ENCODE measurements at places on chromosomes 6 and 20.
A peak's percentile ranks its signal among the peaks of the same experiment; 100 is the strongest.

DNA sequence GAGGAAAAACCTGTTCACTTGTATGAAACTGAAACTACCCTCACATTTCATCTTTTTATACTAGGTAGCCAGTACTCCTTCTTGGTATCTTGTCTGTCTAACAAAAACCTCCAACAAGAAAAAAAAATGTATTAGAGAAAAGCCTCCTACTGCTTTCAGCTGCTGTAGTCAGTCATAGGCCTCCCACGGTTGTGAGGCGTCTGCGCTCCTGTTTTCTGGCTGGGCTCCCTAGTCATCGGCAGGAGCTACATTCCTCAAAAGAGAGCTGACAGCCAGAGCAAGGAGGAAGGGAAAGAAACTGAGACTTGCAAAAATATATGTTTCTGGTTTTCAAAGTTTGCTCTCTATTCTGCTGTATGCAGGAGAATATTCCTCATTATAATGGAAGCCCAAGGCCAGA, 517.0 kb downstream of the LMBRD1 start:
- H3K4me3 ChIP-seq: no peak overlapping the region
- no peaks in the 10 kb centered on the region for H3K36me3 ChIP-seq
- no peaks in the 10 kb centered on the region for H3K27me3 ChIP-seq
- no peaks in the 10 kb centered on the region for H3K4me1 ChIP-seq

- H3K27me3 ChIP-seq: no peaks in the 10 kb centered on the region
- DNase-seq: no peak
- no peak overlapping the region for H3K4me3 ChIP-seq
- H3K36me3 ChIP-seq: no peaks in the 10 kb centered on the region
Observed at GRCh38 chr20:53831812-53832211, 238.2 kb upstream of the ZNF217 start.

- no peaks in the 10 kb centered on the region for H3K27me3 ChIP-seq
- H3K4me3 ChIP-seq: no peak overlapping the region
- peaks cover 40% of the 10 kb centered on the region for H3K4me1 ChIP-seq
- H3K27ac ChIP-seq: no peak overlapping the region
- H3K36me3 ChIP-seq: no peaks in the 10 kb centered on the region
Observed at GRCh38 chr6:75752365-75752764, 3.3 kb downstream of the MYO6 start.

DNA sequence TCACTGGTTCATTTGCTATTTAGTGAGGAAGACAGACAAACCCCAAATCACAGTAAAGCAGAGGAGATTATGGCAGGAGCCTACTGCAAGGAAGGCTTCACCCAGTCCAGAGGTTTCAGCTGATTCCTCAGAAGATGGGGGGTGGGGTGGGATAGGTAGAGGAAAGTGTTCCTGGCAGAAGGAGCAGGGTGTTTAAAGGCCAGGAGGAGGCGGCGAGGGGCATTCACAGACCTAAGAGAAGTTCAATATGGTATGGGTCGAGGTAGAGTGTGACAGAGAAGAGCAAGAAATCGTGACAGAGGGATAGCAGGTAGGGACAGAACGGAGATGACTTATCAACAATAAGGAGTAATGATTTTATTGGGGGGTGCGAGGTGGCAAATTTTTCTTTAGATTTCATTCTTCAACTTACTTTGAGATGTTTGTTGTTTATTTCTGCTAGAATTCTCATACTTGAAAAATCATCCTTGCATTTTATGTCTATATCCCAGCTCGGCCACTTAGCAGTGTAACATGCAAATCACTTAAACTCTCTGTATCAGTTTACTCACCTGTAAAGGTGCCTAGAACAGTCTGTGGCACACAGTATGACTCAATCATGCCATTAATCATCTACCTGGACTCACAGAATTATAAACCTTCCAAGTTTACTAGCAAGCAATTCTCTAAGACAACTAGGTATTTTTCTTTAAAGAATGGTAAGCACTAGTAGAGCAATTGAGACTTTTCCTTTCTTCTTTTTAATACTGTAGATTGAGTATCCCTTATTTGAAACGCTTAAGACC, 176.7 kb downstream of the REV3L start:
- peaks cover 10% of the 10 kb centered on the region for H3K4me1 ChIP-seq
- H3K27ac ChIP-seq: no peak overlapping the region
- H3K27me3 ChIP-seq: no peaks in the 10 kb centered on the region
- H3K36me3 ChIP-seq: peaks cover 78% of the 10 kb centered on the region

DNA sequence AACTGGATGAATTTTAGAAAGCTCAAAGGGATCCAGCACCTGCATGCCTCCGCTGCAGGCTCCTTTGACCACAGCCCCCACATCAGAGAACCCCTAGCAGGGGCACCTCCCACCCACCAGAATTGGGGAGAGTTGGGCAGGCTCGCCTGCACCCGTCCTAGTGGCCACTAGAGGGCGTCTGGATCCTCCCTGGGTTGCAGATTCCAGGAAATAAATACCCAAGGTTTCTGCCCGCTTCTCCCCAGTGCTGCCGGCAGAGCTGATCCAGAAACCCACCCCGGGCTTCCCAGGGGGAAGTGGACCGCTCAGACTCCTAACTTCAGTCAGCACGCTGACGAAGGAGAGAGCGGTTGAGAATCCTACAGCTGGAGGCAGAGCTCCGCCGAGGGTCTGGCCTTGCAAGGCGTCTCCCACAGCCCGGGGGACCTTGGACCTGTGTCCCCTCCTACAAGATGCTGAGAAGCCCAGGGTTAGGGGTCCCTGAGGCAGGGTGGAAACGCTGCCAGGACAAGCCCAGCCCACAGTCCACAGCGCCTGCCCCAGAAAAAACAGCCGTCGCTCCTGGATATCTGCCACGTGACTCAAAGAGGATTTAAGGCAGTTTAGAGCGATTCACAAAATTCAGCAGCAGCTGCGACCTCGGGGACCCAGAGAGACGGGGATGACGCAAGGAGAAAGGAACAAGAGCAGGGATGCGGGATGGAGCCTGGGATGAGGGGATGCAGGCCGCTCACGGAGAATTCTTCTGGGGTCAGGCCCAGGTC, 32.6 kb upstream of the PHACTR3 start:
- peaks cover 12% of the 10 kb centered on the region for H3K4me1 ChIP-seq
- peak overlapping the region; percentile 76 for H3K27ac ChIP-seq
- peak; percentile 67 for DNase-seq
- peak overlapping the region; percentile 63 for H3K4me3 ChIP-seq

DNA sequence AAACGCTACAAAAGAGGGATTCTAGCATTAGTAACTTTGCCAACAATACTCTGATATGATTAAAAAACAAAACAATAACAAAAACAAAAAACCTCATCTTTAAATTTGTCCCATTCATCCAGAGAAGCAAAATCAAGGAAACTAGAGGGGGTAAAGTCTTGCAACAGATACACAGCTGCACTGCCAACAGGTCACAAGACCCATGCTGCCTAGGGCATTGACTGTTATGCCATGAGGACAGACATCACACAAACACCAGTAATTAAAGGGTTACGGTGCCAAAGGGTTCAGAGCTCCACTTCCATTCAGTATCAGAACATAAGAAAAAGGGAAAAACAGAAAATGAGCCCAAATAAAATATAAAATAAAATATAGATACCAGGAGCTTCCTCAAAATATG, 1.6 kb downstream of the TBC1D20 start:
- peak overlapping the region; percentile 95 for H3K27ac ChIP-seq
- no peaks in the 10 kb centered on the region for H3K36me3 ChIP-seq
- DNase-seq: no peak
- peak overlapping the region; percentile 79 for H3K4me3 ChIP-seq
- H3K4me1 ChIP-seq: peaks cover 56% of the 10 kb centered on the region

GRCh38 chr6:146787876-146788508, 189.2 kb downstream of the ADGB start:
- no peak overlapping the region for H3K27ac ChIP-seq
- H3K4me1 ChIP-seq: no peaks in the 10 kb centered on the region
- H3K4me3 ChIP-seq: no peak overlapping the region
- H3K27me3 ChIP-seq: no peaks in the 10 kb centered on the region
- H3K36me3 ChIP-seq: no peaks in the 10 kb centered on the region

- H3K4me3 ChIP-seq: no peak overlapping the region
- no peaks in the 10 kb centered on the region for H3K36me3 ChIP-seq
Observed at GRCh38 chr6:131758920-131759319, 48.1 kb upstream of the CTAGE9 start.

DNA sequence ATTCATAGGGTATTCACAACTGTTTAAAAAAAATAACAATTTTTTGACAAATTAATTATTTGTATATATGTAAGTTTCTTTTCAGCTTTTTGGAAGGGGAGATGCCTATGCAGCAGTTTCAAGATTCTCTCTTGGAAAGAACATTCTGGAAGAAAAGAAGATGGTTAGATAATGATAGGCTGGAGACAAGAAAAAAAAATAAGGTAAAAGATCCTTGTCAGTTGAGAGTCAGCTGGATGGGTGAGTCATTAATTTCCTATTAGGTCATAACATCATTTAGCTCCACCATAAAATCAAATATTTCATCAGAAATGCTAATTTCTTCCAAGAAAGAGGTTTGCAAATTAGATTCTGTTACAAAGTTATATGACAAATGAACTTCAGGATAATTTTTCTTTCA, 880.4 kb downstream of the EPHA7 start:
- H3K36me3 ChIP-seq: no peaks in the 10 kb centered on the region
- DNase-seq: no peak
- H3K27ac ChIP-seq: no peak overlapping the region
- H3K27me3 ChIP-seq: no peaks in the 10 kb centered on the region

DNA sequence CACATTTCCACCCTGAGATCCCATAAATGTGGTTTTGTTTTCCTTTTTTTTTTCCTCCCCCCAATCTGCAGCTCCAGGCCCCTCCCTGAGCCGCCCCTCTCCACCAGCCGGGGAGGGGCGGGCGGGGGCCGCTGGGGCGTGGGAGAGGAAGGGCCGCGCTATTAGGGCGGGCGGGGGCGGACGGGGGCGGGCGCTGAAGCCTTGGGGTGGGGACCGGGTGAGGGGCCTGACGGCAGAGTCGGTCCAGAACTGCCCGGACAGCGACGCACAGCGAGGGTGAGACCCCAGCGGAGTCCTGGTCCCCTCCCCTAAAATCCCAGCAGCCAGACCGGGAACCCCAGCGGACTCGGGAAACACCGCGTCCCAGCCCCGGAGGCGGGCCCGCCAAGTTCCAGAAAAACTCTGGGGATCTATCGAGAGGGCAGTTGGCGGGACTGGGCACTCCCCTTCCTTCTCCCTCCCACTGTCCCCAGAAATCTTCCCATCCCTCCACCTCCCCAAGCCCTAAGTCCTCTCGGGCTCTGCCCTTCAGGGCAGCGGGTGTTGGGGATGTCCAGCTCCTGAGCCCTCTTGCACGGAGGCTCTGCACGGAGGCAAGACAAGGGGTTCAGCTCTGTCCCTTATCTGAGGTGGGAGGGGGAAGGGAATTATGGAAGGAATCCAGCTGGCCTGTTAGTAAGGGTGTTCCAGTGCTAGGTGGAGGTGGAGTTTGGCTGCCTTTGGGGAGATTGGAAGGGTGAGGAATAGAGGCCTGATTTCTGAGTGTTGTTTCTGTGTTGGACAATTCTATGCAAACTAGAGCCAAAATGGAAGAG, at the start of gene PRICKLE4:
TSS of gene PRICKLE4 (plus strand) at position 232 of the 815 bp plus-strand sequence. CDS start 2,692 bp downstream, outside the sequence.
- peak within 1 kb of the TSS; percentile 98 for H3K27ac ChIP-seq
- peak within 1 kb of the TSS; percentile 96 for H3K4me3 ChIP-seq
- peak; percentile 59 for DNase-seq
- H3K27me3 ChIP-seq: no peaks in the 10 kb centered on the region
- peaks cover 26% of the 10 kb centered on the region for H3K36me3 ChIP-seq

DNA sequence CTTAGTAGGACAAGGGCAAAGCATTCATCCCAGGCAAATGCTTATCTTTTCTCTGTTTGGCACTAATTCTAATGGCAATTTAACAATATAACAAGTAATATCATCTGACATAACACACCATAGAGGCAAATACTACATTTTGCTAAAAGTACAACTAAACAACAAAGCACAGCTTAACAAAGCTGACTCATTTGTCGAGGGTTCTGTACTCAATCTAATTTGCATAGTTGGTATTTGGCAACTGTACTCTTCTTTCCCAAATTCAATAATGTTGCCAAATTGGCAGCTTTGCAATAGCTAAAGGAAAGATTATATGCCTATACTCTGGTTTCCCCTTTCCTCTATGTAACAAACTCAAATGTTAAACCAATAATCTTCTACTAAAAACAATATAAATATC, 461.0 kb downstream of the PKHD1 start:
- no peaks in the 10 kb centered on the region for H3K36me3 ChIP-seq
- no peaks in the 10 kb centered on the region for H3K4me1 ChIP-seq
- no peaks in the 10 kb centered on the region for H3K27me3 ChIP-seq
- no peak for DNase-seq

- H3K27me3 ChIP-seq: no peaks in the 10 kb centered on the region
- no peak overlapping the region for H3K27ac ChIP-seq
- H3K4me3 ChIP-seq: no peak overlapping the region
Observed at GRCh38 chr6:11999246-11999645, 12.9 kb upstream of the HIVEP1 start.

DNA sequence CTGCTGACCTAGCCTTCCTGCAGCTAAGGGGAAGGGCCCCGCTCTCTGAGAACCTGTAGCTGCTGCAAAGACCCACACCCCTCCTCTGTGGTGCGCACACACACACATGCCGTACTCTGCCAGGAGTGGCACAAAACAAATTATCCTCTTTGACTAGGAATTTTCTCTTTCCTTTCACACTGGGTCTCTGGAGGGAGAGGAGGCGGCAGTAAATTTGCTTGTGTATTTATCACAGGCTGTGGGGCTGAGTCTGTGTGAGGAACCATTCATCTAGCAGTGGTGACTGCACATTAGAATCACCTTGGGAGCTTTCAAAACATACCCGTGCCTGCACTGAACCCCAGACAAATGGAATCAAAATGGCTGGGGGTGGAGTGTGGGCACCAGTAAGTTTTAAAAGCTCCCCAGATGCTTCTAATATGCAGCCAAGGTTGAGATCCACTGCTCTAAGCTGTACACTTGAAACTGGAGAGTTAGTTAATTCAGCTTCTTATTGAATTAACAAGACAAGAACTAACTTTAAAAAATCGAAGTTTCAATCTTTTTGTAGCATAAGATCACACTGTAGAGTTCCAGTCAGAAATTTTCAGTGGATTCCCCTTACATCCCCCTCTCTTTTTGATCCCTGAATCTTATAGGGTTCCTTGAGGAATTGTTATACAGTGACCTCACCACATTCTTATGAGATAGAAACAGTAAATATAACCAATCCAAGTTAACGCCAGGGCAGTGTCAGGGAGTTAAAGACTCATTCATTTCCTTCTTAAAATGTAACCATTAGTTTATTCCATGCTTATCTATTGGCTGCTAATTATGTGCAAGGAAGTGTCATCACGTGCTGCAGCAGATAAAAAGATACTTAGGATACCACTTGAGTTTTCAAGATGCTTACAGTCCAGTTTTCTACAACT, 29.8 kb upstream of the GMDS start:
- peaks cover 34% of the 10 kb centered on the region for H3K36me3 ChIP-seq
- H3K27ac ChIP-seq: no peak overlapping the region

GRCh38 chr20:57540890-57541580, 16.1 kb upstream of the CTCFL start:
- no peaks in the 10 kb centered on the region for H3K4me1 ChIP-seq
- peaks cover 49% of the 10 kb centered on the region for H3K27me3 ChIP-seq
- no peak for DNase-seq
- no peaks in the 10 kb centered on the region for H3K36me3 ChIP-seq

- no peaks in the 10 kb centered on the region for H3K27me3 ChIP-seq
- H3K27ac ChIP-seq: no peak overlapping the region
- no peak overlapping the region for H3K4me3 ChIP-seq
- H3K36me3 ChIP-seq: no peaks in the 10 kb centered on the region
- no peaks in the 10 kb centered on the region for H3K4me1 ChIP-seq
Observed at GRCh38 chr6:65191471-65191870, 515.6 kb downstream of the EYS start.

Measured in left ventricle myocardium inferior (tissue), 1 donor.